ENCODE measurements at places on chromosomes 3 and 15. TPM values are rescaled to one million over a fixed set of nuclear protein-coding genes. Genes with fewer than 3 reads are reported as not detected.

The SHC4 gene
- total RNA-seq: 10.2 TPM

The GOLGA8H gene
- total RNA-seq: 0.32 TPM

The GPR62 gene
- total RNA-seq: not detected

The GRK7 gene
- not detected for total RNA-seq

The CHDH gene
- not detected for total RNA-seq

The TTBK2 gene
- 9.6 TPM for total RNA-seq

The WNT5A gene
- total RNA-seq: 31.9 TPM

The C3orf80 gene
- total RNA-seq: 0.53 TPM

The ATP10A gene
- total RNA-seq: 9.6 TPM
